ENCODE measurements at places on chromosomes 3 and 15. TPM values are rescaled to one million over a fixed set of nuclear protein-coding genes. Genes with fewer than 3 reads are reported as not detected.

DNA sequence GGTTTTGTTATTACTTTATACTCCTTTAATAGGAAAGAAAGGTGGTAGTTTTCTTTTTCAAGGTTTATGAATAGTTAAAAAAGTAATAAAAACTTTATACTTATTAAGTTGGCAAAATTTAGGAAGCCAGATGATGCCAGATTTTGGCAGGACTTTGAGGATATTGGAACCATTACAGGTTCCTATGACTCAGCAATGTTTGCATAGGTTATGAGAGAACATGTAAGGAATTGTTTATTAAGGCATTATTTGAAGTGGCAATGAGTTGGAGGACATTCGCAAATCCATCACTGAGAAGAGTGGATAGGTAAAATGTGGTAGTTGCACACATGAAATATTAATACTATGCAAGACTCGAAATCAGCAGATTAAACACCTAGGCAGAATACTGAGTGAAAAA is 29.9 kb downstream of the CDAN1 start:
- DNase-seq: no peak
- H3K4me3 ChIP-seq: no peak overlapping the region
- no peaks in the 10 kb centered on the region for H3K27me3 ChIP-seq

DNA sequence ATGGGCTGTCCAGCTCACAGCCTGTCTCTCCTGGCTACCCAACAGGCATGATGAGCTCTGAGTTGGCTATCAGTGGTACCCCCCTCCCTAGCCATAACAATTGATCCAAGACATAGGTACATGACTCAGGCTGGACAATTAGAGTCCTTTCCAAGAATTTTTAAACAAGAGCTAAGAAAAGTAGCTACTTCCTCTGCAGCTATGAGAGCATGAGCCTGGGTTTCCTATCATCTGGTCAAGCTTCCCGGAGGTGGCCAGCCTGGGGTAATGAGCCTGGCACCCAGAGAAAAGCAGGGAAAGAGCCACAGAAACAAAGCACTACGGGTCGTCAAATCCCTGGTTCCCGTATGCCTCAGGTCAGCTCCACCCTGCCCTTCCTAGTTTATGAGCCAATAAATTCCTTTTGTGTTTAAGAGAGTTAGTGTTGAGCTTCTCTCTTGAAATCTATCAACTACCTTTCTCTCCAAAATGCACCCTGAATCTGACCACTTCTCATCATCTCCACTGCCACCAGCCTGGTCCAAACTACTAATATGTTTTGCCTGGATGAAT is 2.3 kb upstream of the SLC51B start:
- no peak overlapping the region for H3K4me3 ChIP-seq
- H3K4me1 ChIP-seq: peaks cover 19% of the 10 kb centered on the region
- H3K27ac ChIP-seq: no peak overlapping the region
- no peak for DNase-seq
- peaks cover 6% of the 10 kb centered on the region for H3K36me3 ChIP-seq

DNA sequence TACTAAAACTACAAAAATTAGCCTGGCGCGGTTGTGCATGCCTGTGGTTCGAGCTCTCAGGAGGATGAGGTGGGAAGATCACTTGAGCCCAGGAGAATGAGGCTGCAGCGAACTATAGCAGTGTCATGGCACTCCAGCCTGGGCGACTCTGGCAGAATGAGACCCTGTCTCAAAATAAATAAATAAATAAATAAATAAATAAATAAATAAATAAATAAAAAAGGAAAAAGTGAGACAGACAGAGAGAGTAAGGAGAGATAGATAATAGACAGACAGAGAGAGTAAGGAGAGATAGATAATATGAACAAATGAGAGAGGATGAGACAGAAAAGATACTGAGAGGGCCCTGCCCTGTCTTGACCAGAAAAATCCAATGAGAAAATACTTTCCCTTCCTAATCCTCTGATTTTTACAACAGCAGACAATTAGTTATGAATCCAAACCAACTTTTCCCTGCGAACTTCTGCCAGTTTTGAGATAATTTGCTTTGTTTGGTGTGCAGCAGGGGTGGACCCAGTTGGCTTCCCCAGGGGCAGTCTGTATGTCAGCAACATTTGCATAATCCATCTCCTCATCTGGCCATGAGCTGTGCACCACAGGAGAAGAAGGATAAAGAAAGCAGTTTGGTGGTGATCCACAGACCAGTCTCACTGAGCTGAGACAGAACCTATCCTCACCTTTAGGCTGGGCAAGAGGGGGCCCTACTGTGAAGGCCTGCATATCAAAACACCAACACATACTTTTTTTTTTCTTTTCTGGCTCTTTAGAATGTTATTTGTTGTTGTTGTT is 288.5 kb upstream of the WNT5A start:
- no peak overlapping the region for H3K27ac ChIP-seq
- H3K27me3 ChIP-seq: no peaks in the 10 kb centered on the region
- DNase-seq: no peak
- H3K4me3 ChIP-seq: no peak overlapping the region

Gene SCN11A
- total RNA-seq: 0.78 TPM

DNA sequence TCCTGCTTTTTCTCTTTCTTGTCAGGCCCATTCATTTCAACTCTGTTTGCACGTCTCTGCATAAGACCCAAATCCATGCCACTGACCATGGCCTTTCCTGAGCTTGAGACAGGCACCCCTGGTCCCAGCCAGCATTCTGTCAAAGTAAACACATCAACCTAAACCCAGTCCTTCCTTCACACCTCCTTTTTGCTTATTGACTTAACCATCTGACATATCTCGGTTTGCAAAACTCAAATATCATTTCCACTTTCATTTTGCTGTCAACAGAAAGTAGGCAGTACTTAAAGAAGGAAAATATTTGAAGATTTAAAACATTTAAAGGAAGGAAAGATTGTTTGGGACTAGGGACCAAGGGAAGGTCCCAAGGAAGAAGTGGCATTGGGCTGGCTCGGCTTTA is 48.2 kb upstream of the KBTBD8 start:
- no peak overlapping the region for H3K27ac ChIP-seq
- DNase-seq: no peak
- H3K36me3 ChIP-seq: no peaks in the 10 kb centered on the region
- H3K27me3 ChIP-seq: no peaks in the 10 kb centered on the region
- no peaks in the 10 kb centered on the region for H3K4me1 ChIP-seq

- no peak for DNase-seq
- no peaks in the 10 kb centered on the region for H3K36me3 ChIP-seq
- H3K27ac ChIP-seq: no peak overlapping the region
- no peaks in the 10 kb centered on the region for H3K27me3 ChIP-seq
- H3K4me1 ChIP-seq: peaks cover 5% of the 10 kb centered on the region
Measured at GRCh38 chr3:70180664-70181063, 131.8 kb downstream of the MDFIC2 start.

GRCh38 chr15:38878026-38878425 is 313.4 kb upstream of the RASGRP1 start:
- DNase-seq: no peak
- no peaks in the 10 kb centered on the region for H3K36me3 ChIP-seq
- H3K27me3 ChIP-seq: no peaks in the 10 kb centered on the region
- H3K27ac ChIP-seq: no peak overlapping the region
- H3K4me1 ChIP-seq: no peaks in the 10 kb centered on the region
- no peak overlapping the region for H3K4me3 ChIP-seq

DNA sequence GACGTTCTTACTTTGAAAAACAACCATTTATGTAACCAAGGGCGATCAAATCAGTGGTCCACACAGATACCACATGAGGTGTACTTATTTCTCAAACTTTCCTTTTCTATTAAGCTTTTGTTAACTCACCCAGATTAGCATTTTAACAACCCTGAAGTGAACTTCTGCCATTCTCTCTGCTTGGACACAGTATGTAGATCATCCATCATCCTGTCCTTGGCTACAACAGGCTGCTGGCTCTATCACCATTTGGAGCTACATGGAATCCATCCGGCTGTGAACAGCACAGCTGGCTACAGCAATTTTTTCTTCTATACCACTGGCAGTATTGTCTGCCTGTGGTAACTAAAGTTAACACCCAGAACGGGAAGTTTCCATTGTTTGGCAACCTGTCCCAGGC is 4.4 kb downstream of the SEMA6D start:
- peak overlapping the region; percentile 94 for H3K4me3 ChIP-seq
- H3K27me3 ChIP-seq: peaks cover 21% of the 10 kb centered on the region
- peaks cover 4% of the 10 kb centered on the region for H3K36me3 ChIP-seq
- H3K4me1 ChIP-seq: peaks cover 52% of the 10 kb centered on the region

Gene VWA5B2
- 56.5 TPM for total RNA-seq

DNA sequence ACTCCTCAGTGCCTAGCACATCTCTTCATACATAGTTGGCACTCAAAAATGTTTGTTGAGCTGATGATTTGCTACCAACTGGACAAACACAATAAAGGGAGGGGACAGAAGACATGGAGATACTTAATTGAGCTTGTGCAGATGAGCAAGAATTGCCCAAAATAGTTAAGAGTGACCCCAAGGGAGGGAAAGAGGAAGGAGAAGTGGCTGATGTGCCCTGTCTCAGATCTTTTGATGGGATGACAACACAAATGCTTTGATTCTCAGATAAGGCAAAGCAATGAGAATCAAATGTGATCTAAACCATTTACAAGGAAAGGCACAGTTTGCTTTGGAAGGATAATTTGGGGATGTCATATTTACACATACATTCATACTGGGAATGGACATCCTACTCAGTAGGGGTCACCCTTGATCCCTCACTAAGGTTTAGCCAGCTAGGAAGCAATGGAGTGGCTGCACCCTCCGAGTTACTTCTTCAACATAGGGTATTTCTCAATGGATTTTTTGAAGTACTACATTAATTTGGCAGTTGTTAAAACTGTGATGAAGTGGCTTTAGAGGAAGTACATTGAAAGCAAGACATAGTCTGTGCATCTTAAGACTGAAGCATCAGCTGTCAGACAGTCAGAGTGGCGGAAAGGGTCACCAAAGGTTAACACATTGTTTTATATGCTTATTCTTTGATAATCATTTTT is 21.9 kb upstream of the SSR3 start:
- no peak overlapping the region for H3K27ac ChIP-seq
- no peaks in the 10 kb centered on the region for H3K36me3 ChIP-seq
- H3K4me3 ChIP-seq: no peak overlapping the region

DNA sequence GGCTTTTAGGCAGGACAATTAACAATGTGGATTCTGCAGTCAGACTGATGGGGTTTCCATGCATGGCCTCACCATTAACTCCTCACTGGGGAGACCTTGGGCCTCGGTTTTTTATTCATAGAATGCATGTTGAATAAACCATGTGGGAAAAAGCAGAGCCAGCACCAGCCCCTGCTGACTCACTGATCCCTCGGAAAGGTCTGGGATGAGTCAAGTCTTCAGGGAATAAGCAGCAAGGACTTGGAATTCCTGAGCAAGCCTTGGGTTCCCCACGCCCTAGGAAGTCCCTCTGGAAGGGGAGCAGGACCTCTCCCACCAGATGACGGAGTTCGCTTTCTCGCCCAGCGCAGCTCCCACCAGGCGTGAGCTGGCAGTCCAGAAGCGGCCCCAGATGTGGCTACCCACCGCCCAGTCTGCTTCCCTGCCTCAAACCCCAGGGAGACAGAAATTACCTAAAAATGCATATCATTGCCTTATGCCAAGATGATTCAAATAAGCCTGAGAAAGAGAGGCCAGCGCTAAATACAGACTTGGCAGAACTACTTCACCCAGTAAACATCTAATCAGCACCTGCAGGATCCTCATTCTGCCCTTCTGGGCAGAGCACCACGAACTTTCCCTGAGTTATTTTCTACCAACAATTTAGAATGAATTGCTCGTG is 45.4 kb downstream of the BTD start:
- H3K27ac ChIP-seq: no peak overlapping the region
- peaks cover 3% of the 10 kb centered on the region for H3K4me1 ChIP-seq
- DNase-seq: no peak
- no peak overlapping the region for H3K4me3 ChIP-seq
- H3K27me3 ChIP-seq: no peaks in the 10 kb centered on the region

Gene IL20RB
- total RNA-seq: 1.8 TPM

Gene ARNT2
- total RNA-seq: 35.7 TPM
